ELF-1 (cell line): ENCODE measurements at places on chromosomes 7 and 10.

- DNase-seq: no peak
Observed at GRCh38 chr7:20435305-20435704, 104.6 kb downstream of the ITGB8 start.

DNA sequence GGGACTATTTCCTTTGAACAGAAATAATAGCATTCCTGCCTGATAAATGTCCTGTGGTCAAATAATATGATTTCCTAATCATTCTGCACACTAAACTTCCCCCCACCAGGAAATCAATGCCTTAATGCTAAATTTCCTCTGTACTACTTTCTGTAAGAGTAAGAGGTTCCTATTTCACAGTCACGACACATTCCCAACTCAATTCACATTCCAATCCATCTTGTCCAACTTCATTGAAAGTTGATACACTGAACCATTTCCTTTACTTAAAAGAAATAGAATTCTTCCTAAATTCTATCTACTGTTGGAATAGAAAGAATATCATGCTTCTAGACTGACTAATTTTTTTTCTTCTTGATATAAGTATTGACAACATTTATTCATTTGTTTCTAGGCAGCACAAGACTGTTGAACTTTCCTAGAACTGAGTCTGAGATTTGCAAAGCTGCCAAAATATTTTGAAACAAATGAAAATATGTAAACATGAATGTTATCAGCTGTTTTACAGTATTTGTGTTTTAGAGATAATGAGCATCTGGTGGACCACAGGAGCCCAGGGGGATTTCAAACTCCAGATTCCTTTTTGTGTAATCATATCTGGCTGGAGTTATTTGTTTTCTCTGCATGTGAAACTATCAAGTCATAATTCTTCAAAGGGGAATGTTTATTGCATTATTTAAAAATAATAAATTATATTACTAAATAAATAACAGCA lies 121.5 kb downstream of the TPST1 start:
- DNase-seq: no peak

DNA sequence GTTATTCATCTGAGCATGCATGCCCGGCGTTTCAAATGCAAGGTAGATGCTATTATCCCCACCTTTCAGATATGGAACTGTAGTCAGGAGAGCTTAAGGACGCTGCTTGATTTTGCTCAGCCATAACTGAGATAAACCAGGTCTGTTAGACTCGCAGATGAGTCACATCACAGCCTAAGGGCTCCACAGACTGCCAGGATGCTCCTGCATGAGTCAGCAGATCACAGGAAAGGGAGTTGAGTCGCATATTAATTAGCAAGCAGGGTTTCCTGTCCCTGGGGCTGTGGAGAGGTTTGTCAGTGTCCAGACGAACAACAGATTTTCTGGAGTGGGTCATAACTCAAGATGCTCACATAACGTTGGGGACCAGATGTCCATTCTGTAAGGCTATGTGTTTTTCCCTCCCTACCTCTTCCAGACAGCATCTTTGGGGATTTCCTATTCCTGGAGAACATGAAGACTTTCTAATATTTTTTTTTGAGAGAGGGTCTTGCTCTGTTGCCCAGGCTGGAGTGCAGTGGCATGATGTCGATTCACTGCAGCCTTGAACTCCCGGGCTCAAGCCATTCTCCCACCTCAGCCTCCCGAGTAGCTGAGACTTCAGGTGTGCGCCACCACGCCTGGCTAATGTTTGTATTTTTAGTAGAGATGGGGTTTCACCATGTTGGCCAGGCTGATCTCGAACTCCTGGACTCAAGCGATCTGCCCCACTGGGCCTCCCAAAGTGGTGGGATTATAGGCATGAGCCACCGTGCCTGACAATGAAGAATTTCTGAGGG lies 36.7 kb downstream of the PFKFB3 start:
- peak; percentile 86 for DNase-seq

GRCh38 chr7:110881721-110882120 lies 209.2 kb upstream of the LRRN3 start:
- DNase-seq: no peak

- no peak for DNase-seq
Observed at GRCh38 chr7:159272739-159273138, 128.1 kb upstream of the VIPR2 start.

DNA sequence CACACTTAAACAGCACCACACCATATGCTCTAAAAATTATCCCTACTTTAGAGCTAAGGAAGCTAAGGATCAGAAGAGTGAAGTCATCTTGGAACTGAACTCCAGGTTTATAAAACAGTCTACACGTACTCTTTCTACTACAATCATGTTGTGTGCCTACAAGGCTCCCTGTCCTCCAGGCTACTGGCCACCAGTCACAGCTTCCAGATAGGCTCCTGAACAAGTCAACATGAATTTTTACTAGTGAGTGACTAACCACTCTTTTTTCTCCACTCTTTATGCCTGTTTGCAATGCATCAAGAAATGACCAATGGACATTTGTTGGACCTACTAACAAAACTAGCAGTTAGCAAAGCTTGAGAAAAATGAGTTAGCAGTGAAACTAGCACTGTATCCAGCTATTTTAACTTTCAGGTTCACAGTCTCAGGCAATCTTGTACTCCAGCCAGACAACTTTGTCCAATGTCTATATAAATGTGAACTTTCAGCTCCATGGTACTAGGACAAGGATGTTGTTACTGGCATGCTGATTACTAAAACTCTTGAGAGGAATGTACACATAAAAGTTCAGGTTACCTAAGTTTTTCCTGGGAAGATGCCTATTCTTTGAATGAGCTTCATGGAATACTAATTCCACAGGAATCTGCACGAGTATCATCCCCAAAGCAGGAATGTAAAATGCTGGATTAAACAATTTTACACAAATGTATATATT lies 180.0 kb downstream of the BTAF1 start:
- DNase-seq: no peak

- no peak for DNase-seq
Observed at GRCh38 chr10:122264436-122264835, 6.7 kb upstream of the BTBD16 start.

- peak; percentile 96 for DNase-seq
Observed at GRCh38 chr10:91887272-91888076, 21.8 kb downstream of the FGFBP3 start.

GRCh38 chr10:8312781-8313180 lies 258.3 kb downstream of the GATA3 start:
- DNase-seq: no peak

- DNase-seq: peak; percentile 26
Observed at GRCh38 chr7:37916017-37916672, 472 bp downstream of the SFRP4 start.

- no peak for DNase-seq
Observed at GRCh38 chr7:42645906-42646305, 266.0 kb downstream of the C7orf25 start.

- DNase-seq: peak; percentile 54
Observed at GRCh38 chr7:85186083-85186520, 754 bp downstream of the SEMA3D start.

GRCh38 chr10:131160219-131160875 lies 151.2 kb downstream of the TCERG1L start:
- DNase-seq: no peak

GRCh38 chr10:95469251-95469650 lies 91.9 kb downstream of the SORBS1 start:
- no peak for DNase-seq

DNA sequence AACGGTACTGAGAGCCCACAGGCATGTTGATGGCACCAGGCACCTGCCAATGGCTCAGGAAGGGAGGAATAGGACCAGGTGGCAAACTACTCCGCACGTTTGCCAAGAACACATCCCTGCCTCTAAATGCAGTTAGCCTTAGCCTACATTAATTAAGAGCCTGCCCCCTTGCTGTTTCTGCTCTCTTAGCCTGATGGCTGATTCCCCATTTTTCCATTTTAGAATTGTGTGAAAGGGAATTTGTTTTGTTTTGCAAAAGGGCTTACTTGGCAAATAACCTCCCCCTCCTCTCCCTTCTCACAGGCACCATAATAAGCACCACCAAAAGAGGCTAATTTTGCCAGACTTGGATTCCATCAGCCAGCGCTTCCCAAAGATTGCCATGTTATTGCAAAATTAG lies 1203.2 kb downstream of the SORCS3 start:
- peak; percentile 3 for DNase-seq

DNA sequence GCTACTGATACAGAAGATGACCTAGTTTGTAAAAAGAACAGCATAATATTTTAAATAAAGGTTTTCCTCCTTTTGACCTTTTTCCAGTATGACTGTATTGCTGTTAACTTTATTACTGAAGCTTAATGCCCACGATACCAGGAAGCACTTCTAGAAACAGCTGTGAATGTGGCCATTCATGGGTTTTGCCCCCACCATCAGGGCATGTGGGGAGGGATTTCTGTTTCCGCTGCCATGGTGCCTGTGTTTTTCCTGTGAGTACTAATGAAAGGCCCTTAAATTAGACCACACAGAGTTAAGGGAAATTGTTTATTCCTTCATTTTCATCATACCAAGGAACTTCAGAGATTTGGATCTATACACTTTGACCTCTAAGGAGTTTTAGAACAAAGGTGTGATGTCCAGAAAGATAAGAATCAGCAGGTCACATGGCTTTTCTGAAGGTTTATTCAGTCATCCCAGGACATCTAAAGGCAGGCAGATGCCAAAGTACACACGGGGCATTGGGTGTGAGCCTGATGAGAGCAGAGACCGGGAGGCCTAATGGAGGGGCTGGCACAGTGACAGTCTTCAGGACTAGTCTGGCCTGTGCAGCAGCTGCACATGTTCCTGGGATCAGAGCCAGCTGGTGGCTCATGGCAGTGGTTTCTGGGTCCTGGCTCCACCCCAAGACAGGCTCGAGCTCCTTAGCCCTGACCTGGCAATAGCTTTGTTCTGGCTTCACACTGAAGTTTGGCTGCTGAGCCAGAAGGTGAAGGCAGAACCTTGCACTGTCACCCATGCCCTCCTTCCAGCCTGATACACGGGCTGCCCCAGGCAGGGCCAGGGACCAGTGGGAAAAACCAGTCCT lies 190.9 kb downstream of the REEP3 start:
- peak; percentile 33 for DNase-seq

DNA sequence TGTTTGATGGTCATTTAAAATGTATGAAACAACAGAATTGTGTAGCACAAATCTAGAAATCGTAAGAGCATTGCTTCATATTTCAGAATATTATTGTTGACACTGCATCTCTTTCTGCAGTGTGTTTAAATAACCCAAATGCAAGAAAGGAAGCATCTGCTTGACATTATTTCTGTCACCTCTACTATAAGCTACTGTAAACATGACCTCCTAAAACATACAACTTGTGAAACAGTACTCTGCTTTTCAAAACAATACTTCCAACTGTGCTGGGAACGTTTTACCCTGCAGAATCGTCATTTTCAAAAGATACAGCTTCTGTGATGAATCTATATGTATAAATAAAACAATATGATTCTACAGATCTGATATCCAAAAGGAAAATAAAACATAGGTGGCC lies 82.0 kb downstream of the RNF133 start:
- no peak for DNase-seq

- DNase-seq: no peak
Observed at GRCh38 chr7:149804106-149804505, 30.7 kb upstream of the ZNF467 start.

DNA sequence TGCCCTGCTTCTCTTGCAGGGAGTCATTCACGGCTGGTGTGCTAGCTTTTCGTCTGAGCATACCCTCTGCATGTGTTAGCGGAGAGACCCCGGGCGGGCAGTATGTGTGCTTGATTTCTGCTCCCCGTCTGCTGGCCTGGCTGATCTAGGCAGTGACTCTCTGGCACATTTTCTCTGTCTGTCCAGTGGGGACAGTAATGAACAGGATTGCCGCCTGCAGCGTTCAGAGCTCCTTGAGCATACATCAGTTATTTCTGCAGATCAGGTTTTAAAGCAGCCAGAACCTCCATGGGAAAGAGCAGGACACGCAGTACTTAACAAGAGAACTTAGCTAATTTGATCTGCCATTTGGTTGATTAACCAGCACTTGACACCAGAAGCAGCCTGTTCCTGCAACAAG lies 242.5 kb downstream of the CELF2 start:
- DNase-seq: peak; percentile 4

DNA sequence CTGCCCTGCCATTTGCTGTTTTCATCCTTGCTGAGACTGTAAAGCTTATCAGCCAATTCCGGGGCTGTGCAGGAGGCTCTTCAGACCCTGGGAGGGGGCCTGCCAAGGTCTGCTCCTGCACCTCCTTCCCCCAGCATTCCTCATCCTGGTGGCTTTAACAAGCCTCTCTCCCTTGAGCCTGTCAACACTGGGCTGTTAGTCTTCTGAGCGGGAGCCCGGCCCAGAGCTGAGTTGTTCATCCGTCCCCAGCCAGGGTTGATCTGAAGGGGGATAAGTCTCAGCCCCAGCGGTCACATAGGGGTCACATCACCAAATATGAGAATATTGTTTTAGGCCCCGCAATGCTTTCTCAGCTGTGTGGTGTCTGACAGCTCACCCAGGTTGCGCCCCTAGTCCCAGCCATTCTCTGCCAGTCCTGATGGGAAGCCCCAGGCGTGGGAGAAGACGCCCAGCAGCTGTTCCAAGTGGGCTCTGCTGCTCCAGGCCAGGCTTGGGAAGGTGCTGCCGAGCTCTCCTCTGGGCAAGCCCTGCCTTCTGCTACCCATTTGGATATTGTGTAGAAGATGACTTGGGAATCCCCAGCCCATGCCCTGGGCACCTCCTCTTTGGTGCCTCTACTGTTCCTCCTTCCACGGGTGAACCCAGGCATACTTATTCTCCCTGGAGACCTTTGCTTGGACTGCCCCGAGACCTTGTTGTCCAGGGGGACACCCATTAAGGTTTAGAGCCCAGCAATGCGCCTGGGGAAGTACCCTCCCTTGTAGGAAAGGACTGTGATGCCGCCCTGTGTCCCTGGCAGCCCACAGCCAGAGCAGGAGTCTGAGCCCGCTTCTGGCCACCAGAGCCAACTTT lies 23.5 kb upstream of the TRIM8 start:
- DNase-seq: no peak

DNA sequence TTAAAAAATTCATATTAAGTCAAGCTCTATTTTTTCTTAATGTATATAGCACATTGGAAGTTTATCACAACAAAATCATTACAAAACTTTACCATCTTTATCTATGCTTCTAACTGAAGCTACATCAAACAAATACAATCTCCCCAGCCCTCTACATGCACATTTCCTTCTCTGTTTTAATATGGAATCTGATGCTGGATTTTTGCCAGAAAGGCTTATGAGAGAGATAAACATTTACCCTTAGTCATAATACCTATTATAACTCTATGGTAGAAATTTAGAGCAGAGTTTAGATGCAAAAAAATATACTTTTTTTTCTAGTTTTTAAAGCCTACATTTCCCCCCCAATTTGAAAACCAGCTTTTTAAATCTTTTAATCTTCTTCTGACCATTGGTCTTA lies 1198.6 kb downstream of the GATA3 start:
- DNase-seq: no peak

DNA sequence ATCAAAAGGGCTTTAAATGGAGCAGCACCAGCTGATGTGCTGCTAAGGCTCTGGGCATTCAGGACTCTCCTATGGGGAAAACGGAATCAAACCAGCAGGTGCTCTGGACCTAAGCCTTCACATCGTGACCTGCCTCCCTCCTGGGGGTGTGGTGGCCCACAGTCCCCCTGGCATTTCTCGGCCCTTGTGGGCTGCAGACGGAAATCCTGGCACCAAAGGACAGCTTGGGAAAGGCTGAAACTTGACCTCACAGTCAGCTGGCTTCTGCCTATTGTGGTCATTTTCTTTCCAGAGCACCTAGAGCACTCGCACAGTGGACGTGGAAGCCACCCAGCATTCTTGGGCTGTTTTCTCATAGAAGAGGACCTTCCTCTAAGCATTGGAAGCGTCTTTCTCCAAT lies 74.8 kb downstream of the TPST1 start:
- DNase-seq: no peak

- peak; percentile 75 for DNase-seq
Observed at GRCh38 chr7:69738396-69738951, 140.2 kb downstream of the AUTS2 start.

GRCh38 chr10:7258948-7259523 lies 151.8 kb downstream of the SFMBT2 start:
- DNase-seq: no peak
